ENCODE measurements at places on chromosomes 3 and 15.
A peak's percentile ranks its signal among the peaks of the same experiment; 100 is the strongest.

DNA sequence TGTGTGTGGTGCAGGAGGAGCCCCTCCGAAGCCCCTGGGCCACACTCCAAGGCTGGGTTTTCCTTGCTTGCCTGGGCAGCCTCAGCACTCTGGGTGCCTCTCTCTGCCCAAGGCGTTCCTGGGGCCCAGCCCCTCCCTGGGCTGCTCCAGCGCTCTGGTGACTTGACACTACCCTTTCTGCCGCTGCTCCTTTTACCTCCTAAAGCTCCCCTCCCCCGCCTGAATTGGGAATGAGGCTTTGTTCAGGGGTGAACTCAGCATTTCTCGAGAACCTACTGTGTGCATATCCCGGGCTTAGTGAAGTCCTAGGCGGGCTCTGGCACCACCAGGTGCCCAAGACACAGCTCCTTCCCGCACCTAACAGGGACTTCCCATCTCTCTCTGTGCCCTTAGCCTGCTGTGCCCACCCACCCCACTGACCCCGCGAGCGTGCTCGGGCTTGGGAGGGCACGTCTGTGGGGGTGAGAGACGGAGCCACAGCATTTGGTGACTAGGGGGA lies 1.2 kb upstream of the BAHD1 start:
- peaks cover 51% of the 10 kb centered on the region for H3K4me1 ChIP-seq
- no peak for DNase-seq
- peak overlapping the region; percentile 66 for H3K27ac ChIP-seq
- peak overlapping the region; percentile 72 for H3K4me3 ChIP-seq

- no peaks in the 10 kb centered on the region for H3K4me1 ChIP-seq
- DNase-seq, result no peak
- no peak overlapping the region for H3K27ac ChIP-seq
- no peaks in the 10 kb centered on the region for H3K36me3 ChIP-seq
- no peak overlapping the region for H3K4me3 ChIP-seq
Observed at GRCh38 chr15:96349034-96349856, 18.7 kb downstream of the NR2F2 start.

GRCh38 chr3:50660386-50660785 lies 14.3 kb upstream of the DOCK3 start:
- no peaks in the 10 kb centered on the region for H3K4me1 ChIP-seq
- H3K27me3 ChIP-seq, result no peaks in the 10 kb centered on the region
- no peak overlapping the region for H3K4me3 ChIP-seq
- H3K27ac ChIP-seq, result no peak overlapping the region
- DNase-seq, result no peak

GRCh38 chr3:128280481-128281052 lies 127.3 kb downstream of the EEFSEC start:
- no peak overlapping the region for H3K27ac ChIP-seq
- no peak overlapping the region for H3K4me3 ChIP-seq
- no peak for DNase-seq
- no peaks in the 10 kb centered on the region for H3K27me3 ChIP-seq

GRCh38 chr3:59480486-59480995 lies 430.7 kb upstream of the CFAP20DC start:
- H3K4me1 ChIP-seq, result peaks cover 5% of the 10 kb centered on the region
- H3K36me3 ChIP-seq, result no peaks in the 10 kb centered on the region
- no peak overlapping the region for H3K4me3 ChIP-seq
- DNase-seq, result no peak

DNA sequence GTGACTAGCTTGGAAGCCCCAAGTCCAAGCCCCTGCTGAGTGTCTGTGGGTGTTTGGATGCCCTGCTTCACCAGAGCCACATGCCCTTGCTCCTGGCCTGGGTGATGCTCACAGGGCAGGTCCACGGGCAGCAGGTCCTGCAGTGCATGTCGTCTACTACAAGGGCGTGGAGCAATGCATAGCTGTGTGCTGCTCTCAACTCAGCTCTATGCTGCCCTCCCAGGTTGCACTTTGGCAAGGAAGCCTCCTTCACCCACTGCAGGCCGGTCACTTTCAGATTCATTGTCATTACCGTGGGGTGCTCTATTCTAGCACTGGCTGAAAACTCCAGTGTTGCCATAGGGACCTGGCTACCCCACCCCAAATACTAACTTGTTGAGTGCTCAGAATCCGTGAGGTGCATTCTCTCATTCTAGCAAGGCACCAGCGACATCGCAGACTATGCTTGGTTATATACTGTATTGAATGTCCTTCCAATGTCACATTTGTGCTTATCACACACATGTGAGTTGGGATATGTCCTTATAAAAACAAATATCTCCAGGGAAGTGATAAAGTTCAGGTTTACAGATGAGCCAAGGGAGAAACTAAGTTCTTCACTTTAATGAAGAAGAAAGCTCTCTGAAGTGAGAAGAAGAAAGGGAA lies 51.8 kb downstream of the GRAMD1C start:
- H3K4me1 ChIP-seq, result no peaks in the 10 kb centered on the region
- H3K27ac ChIP-seq, result no peak overlapping the region
- H3K4me3 ChIP-seq, result no peak overlapping the region
- H3K27me3 ChIP-seq, result no peaks in the 10 kb centered on the region

DNA sequence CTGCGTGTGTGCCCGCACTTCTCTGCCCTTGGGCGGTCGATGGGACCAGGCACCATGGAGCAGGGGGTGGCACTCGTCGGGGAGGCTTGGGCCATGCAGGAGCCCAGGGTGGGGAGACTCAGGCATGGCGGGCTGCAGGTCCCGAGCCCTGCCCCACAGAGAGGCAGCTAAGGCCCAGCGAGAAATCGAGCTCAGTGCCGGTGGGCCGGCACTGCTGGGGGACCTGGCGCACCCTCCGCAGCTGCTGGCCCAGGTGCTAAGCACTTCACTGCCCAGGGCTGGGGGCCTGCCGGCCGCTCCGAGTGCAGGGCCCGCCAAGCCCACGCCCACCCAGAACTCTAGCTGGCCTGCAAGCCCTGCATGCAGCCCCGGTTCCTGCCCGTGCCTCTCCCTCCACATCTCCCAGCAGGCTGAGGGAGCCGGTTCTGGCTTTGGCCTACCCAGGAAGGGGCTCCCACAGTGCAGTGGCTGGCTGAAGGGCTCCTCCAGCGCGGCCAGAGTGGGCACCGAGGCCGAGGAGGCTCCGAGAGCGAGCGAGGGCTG lies 553 bp upstream of the RTP4 start:
- no peaks in the 10 kb centered on the region for H3K27me3 ChIP-seq
- peaks cover 13% of the 10 kb centered on the region for H3K36me3 ChIP-seq
- DNase-seq, result no peak
- peaks cover 22% of the 10 kb centered on the region for H3K4me1 ChIP-seq
- peak overlapping the region; percentile 80 for H3K27ac ChIP-seq

- H3K4me3 ChIP-seq, result no peak overlapping the region
- H3K36me3 ChIP-seq, result no peaks in the 10 kb centered on the region
- H3K4me1 ChIP-seq, result no peaks in the 10 kb centered on the region
- no peak overlapping the region for H3K27ac ChIP-seq
Observed at GRCh38 chr3:127846576-127846975, 24.3 kb upstream of the MGLL start.

GRCh38 chr3:175598740-175599139 lies 739.6 kb downstream of the NAALADL2 start:
- no peak for DNase-seq
- no peaks in the 10 kb centered on the region for H3K36me3 ChIP-seq
- H3K4me3 ChIP-seq, result no peak overlapping the region
- H3K4me1 ChIP-seq, result no peaks in the 10 kb centered on the region

- H3K36me3 ChIP-seq, result no peaks in the 10 kb centered on the region
- H3K4me3 ChIP-seq, result no peak overlapping the region
- no peaks in the 10 kb centered on the region for H3K27me3 ChIP-seq
- no peak overlapping the region for H3K27ac ChIP-seq
- no peak for DNase-seq
Observed at GRCh38 chr3:87053553-87053952, 62.6 kb upstream of the VGLL3 start.

DNA sequence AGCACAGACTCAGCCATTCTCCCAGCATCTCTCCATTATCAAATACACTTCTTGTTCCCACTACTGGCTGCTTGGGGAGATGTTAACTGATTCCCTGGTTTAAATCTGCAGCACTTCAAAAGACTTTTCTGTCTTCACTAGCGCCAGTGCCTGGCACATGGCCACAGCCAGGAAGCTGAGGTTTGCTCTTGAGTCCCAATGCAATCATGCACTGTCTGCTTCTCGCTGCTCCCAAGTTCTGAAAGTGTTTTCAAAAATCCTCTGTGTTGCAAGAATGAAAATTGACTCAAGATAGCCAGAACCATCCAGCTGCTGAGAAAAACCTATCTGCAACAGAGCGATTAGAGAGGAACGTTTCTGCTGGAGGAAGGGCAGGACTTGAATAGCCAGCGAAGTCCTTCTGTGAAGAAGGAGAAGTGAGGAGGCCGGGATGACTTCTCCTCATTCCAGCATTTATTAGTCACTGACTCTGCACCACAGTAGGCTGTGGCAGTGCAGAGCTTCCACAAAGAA lies 358.4 kb upstream of the NR2F2 start:
- no peaks in the 10 kb centered on the region for H3K4me1 ChIP-seq
- DNase-seq, result no peak
- no peaks in the 10 kb centered on the region for H3K36me3 ChIP-seq

- no peaks in the 10 kb centered on the region for H3K36me3 ChIP-seq
- H3K4me1 ChIP-seq, result no peaks in the 10 kb centered on the region
- DNase-seq, result no peak
- H3K27ac ChIP-seq, result no peak overlapping the region
- H3K27me3 ChIP-seq, result peaks cover 3% of the 10 kb centered on the region
Observed at GRCh38 chr3:8445861-8446260, 55.8 kb upstream of the LMCD1 start.

DNA sequence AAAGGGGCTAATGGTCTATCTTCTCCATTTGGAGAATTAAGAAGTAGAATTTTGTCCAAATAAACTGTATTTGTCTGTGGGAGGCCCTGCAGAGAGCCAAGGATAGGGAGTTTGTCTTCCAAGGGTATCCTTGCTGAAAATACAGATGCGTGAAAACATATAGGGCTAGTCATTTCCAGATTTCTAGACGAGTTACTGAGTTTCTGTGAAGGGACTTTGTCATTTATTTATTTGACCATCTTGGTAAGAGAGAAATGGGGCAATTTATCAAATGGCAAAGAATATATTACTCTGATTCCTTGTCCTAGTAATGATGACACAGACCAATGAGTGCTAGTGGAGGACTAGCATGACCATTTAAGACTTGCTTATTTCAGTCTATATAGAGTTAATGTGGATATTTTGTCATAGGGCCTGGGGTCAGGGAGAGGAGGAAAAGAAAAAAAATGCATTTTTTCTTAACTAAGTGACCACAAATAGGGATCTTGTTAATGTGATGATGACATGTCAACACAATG lies 376.6 kb upstream of the ONECUT1 start:
- no peaks in the 10 kb centered on the region for H3K27me3 ChIP-seq
- no peak for DNase-seq
- no peak overlapping the region for H3K27ac ChIP-seq
- H3K4me1 ChIP-seq, result no peaks in the 10 kb centered on the region
- no peaks in the 10 kb centered on the region for H3K36me3 ChIP-seq

- no peaks in the 10 kb centered on the region for H3K27me3 ChIP-seq
- no peak overlapping the region for H3K27ac ChIP-seq
- no peaks in the 10 kb centered on the region for H3K36me3 ChIP-seq
Observed at GRCh38 chr3:157776861-157777260, 273.6 kb upstream of the VEPH1 start.

GRCh38 chr15:90931828-90932659 lies at the start of gene HDDC3:
HDDC3 (minus strand) TSS chr15:90932549; CDS start chr15:90932540, 9 bp downstream.
- H3K4me1 ChIP-seq, result peaks cover 60% of the 10 kb centered on the region
- DNase-seq, result peak; percentile 83
- no peaks in the 10 kb centered on the region for H3K36me3 ChIP-seq
- H3K4me3 ChIP-seq, result peak within 1 kb of the TSS; percentile 99
- peak within 1 kb of the TSS; percentile 93 for H3K27ac ChIP-seq

- no peaks in the 10 kb centered on the region for H3K36me3 ChIP-seq
- no peak for DNase-seq
- H3K4me3 ChIP-seq, result no peak overlapping the region
- H3K27ac ChIP-seq, result no peak overlapping the region
- H3K4me1 ChIP-seq, result no peaks in the 10 kb centered on the region
Observed at GRCh38 chr3:115861166-115861733, 237.9 kb downstream of the GAP43 start.

DNA sequence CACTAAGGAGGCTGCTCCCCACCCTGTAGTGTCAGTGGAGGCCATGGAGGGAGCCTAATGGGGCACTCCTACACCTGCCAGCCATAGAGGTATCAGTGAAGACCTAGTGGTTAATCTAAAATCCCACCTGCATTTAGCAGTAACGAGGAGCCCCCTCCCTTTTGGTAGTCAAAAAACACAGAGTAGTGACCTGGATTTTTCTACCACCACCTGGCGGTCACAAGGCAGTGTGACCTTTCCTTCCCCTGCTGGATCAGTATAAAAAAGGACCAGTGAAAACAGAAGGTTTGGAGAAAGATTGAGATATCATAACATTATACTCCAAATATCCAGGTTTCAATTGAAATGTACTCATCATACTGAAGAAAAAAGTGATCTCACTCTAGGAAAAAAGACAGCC lies 241.2 kb downstream of the PYDC2 start:
- H3K4me1 ChIP-seq, result no peaks in the 10 kb centered on the region

DNA sequence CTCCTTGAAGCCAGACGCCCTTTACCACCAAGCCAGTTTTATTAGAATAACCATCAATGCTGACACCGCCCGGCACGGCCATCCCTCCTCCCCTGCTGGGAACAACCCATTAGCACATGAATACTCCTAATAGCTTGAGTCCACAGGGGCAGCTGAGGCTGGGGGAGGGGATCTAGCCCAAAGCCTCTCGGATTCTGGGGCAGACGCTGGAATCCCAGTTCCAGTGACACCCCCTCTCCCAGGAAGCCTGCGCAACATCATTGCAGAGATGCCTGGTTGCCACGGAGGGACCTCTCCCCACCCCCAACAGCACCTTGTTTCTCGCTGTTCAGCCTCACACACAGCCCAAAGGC lies 1.2 kb upstream of the LINGO1 start:
- H3K4me3 ChIP-seq, result no peak overlapping the region
- H3K4me1 ChIP-seq, result peaks cover 14% of the 10 kb centered on the region
- no peaks in the 10 kb centered on the region for H3K36me3 ChIP-seq
- no peak for DNase-seq
- H3K27ac ChIP-seq, result no peak overlapping the region
- H3K27me3 ChIP-seq, result peaks cover 15% of the 10 kb centered on the region

GRCh38 chr15:70212963-70213315 lies 115.2 kb upstream of the TLE3 start:
- H3K27me3 ChIP-seq, result no peaks in the 10 kb centered on the region
- no peak overlapping the region for H3K4me3 ChIP-seq
- no peaks in the 10 kb centered on the region for H3K4me1 ChIP-seq
- DNase-seq, result no peak

GRCh38 chr15:27028858-27029477 lies 58.0 kb downstream of the GABRG3 start:
- no peaks in the 10 kb centered on the region for H3K4me1 ChIP-seq
- no peak overlapping the region for H3K4me3 ChIP-seq
- no peaks in the 10 kb centered on the region for H3K27me3 ChIP-seq
- no peak overlapping the region for H3K27ac ChIP-seq
- DNase-seq, result no peak

Measured in CD8-positive, alpha-beta memory T cell (primary cell).